Panc1 (cell line): ENCODE measurements at places on chromosomes 7 and 10. TPM values are rescaled to one million over a fixed set of nuclear protein-coding genes. Genes with fewer than 3 reads are reported as not detected.

DNA sequence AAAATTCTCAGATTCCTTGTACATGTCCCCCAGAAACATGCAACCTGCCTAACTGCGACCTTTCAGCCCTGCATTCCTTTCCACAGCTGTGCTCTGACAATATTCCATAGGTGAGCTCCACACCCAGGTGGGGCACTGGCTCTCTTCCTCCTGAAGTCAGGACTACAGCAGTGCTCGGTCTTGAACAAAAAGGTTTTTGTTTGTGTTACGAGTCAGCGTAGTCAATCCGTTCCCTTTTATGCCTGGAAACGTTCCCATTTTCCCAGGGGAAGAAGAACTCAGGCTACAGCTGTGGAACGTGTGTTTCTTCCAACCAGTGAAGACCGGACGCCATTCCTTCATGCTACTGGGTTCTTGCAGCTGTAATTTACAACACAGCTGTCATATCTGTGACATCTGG lies 52.4 kb upstream of the PFKP start:
- no peaks in the 10 kb centered on the region for H3K36me3 ChIP-seq
- H3K4me3 ChIP-seq: no peak overlapping the region
- no peak for DNase-seq
- H3K27me3 ChIP-seq: peaks cover 4% of the 10 kb centered on the region

- H3K27ac ChIP-seq: no peak overlapping the region
- no peak overlapping the region for H3K4me3 ChIP-seq
- DNase-seq: no peak
- H3K36me3 ChIP-seq: no peaks in the 10 kb centered on the region
Measured at GRCh38 chr10:378230-378929, 243.1 kb downstream of the ZMYND11 start.

- no peaks in the 10 kb centered on the region for H3K4me1 ChIP-seq
- no peaks in the 10 kb centered on the region for H3K27me3 ChIP-seq
- no peaks in the 10 kb centered on the region for H3K36me3 ChIP-seq
Measured at GRCh38 chr7:32043688-32044087, 26.5 kb downstream of the PDE1C start.

DNA sequence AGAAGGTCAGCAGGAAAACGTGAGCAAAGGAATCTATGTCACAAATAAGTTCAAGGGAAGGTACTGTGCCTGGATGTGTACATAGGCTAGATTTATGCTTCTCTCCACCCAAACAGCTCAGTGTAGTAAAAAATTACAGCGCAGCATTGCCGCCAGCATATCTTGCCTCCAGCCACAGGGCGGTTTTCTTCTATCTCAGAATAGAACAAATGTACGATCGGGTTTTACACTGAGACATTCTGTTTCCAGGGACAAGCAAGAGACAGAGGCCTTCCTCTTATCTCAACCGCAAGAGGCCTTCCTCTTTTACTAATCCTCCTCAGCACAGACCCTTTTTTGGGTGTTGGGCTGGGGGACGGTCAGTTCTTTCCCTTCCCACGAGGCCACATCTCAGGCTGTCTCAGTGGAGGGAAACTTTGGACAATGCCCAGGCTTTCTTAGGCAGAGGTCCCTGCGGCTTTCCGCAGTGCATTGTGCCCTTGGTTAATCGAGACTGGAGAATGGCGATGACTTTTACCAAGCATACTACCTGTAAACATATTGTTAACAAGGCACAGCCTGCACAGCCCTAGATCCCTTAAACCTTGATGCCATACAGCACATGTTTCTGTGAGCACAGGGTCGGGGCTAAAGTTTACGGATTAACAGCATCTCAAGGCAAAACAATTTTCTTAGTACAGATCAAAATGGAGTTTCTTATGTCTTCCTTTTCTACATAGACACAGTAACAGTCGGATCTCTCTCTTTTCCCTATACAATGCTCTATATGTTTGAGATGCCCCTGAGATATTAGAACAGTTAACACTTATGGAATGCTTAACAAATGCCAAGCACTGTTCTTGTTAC lies 11.6 kb upstream of the ABHD11 start:
- no peak for DNase-seq
- no peaks in the 10 kb centered on the region for H3K4me1 ChIP-seq
- no peak overlapping the region for H3K27ac ChIP-seq
- no peaks in the 10 kb centered on the region for H3K36me3 ChIP-seq

DNA sequence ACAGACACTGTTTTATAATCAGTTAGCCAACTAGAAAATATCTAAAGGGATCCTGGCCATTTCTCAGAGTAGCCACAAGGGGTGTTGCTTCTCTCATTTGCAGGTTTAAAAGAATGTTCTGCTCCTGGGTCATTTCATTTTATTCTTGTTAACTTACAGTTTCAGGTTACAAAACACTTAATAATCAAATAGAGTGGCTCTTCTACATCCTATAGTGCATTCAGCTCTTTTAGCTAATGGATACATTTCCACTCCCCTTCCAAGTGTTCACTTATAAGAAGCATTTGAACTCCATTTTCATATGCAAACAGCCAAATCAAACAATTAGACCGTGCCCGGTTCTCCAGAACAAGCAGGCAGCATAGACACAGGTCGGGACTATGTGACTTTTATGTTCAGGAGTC lies 117.5 kb downstream of the TRIL start:
- H3K27me3 ChIP-seq: peaks cover 2% of the 10 kb centered on the region; the same call in 1 of the 2 replicates
- no peaks in the 10 kb centered on the region for H3K36me3 ChIP-seq
- H3K4me1 ChIP-seq: no peaks in the 10 kb centered on the region
- no peak overlapping the region for H3K27ac ChIP-seq
- DNase-seq: no peak
- no peak overlapping the region for H3K4me3 ChIP-seq

- peak overlapping the region; percentile 67; the same call in 1 of the 2 replicates for H3K27ac ChIP-seq
- peaks cover 15% of the 10 kb centered on the region for H3K4me1 ChIP-seq
- H3K27me3 ChIP-seq: no peaks in the 10 kb centered on the region
Measured at GRCh38 chr10:33039181-33039580, 81.2 kb upstream of the ITGB1 start.

DNA sequence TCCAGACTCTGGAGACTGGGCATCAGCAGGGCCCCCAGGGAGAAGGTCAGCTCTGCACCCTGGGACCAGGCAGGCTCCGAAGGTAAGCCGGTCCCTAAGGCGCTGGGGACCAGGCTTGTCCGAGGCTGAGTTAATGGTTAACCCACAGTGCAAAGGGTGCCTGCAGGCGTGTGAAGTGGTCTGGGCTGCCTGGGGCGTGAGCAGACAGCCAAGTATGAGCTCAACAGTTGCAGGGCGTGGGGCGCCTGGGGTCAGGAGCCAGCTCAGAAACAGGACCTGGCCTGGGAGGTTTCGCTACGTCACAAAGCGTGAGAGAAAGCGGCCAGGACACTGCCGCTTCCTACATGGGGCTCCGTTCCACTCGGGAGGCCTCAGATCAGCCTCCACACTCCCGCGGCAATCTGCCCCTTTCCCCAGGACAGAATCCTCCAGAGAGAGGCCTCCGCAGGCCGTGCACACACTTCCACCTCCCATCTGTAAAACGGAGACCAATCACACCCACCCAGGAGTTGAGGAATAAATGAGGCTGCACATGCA lies 16.0 kb downstream of the PDGFA start:
- no peaks in the 10 kb centered on the region for H3K36me3 ChIP-seq
- no peaks in the 10 kb centered on the region for H3K27me3 ChIP-seq
- no peak for DNase-seq
- H3K27ac ChIP-seq: no peak overlapping the region
- no peak overlapping the region for H3K4me3 ChIP-seq

- no peaks in the 10 kb centered on the region for H3K4me1 ChIP-seq
- H3K36me3 ChIP-seq: no peaks in the 10 kb centered on the region
- no peaks in the 10 kb centered on the region for H3K27me3 ChIP-seq
- H3K27ac ChIP-seq: no peak overlapping the region
- no peak for DNase-seq
Measured at GRCh38 chr10:30967650-30968410, 63.8 kb downstream of the ZNF438 start.

DNA sequence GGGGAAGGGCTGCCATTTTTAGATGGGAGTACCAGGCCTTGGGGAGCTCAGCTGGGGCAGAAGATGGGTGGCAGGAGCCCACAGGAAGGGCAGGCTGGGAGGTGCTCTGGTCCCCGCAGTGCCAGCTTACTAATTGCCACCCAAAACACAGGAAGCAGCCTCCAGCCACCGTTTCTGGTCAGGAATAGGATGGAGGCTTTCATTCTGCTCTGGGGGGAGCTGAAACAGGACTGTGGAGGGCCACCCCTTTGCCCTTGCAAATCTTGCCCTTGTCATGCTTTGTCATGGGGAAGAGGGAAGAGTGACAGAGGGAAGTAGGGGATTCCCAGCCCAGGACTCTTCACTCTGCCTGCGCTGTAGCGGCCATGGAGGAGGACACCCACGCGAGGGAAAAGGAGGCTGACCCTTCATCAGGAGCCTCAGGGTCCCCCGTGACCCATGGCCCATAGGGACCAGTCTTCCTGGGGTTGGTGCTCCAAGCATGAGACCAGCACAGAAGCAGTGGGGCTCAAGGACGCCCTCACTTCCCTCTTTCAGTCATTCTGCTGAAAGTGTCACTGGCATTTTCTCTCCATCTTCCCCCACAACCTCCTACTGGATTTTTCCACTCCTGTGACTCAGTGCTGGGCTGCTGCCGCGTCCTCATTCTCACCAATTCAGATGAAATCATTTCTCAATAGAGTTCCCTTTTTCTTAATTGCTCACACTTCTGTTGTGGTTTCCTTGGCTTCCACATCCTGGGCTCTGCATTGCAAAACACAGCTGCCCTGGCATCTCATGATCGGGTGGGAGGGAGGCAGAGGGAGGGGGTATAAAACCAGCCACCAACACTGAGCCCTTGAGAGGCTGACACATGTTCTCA lies 61.9 kb downstream of the MKI67 start:
- no peak overlapping the region for H3K4me3 ChIP-seq
- no peaks in the 10 kb centered on the region; the same call in 1 of the 2 replicates for H3K27me3 ChIP-seq
- H3K4me1 ChIP-seq: peaks cover under 1% of the 10 kb centered on the region; the same call in 1 of the 2 replicates
- no peak for DNase-seq

DNA sequence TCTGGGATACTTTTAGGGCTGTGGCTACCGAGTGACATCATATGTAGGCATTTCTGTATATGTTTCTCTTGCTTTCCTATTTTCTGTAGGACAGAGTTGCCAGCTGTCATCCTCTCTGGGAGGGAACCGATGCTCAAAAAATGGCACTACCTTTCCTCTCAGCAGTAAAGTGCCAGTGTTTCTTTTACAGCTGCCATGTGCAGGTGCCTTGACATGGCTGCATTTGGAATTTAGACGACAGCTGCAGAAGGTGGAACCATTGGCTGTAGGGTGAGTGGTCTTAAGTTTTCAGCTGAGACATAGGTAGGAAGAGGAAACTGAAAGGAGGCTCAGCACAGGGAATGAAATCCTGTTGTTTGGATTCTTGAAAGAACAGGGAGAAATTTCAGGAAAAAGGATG lies 20.2 kb upstream of the RPA3 start:
- DNase-seq: no peak
- H3K27me3 ChIP-seq: no peaks in the 10 kb centered on the region
- H3K4me1 ChIP-seq: peaks cover 33% of the 10 kb centered on the region

DNA sequence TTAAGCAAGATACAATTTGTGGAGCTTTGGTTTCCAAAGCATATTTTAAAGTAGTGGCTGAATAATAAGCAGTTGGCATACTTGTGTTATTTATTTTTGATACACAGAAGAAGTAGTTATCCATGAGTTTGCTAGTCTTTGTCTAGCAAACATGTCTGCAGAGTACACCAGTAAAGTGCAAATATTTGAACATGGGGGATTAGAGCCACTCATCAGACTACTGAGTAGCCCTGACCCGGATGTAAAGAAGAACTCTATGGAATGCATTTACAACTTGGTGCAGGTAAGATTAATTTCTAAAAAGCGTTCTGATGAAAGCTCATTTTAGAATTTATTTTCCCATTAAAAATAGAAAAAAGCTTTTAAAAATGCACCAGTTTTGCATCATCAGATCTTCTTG lies 31.4 kb downstream of the ARMC3 start:
- no peak overlapping the region for H3K4me3 ChIP-seq
- no peaks in the 10 kb centered on the region for H3K4me1 ChIP-seq
- DNase-seq: no peak
- no peaks in the 10 kb centered on the region for H3K27me3 ChIP-seq

PLCE1 gene
- 39.7 TPM for total RNA-seq

EPHB6 gene
- 0.54 TPM for total RNA-seq

ENTPD1 gene
- total RNA-seq: 0.31 TPM

DHTKD1 gene
- total RNA-seq: 15.8 TPM
